NCI-H1436 treated with DMSO at 0.1 percent for 48 hours (cell line): ENCODE measurements at places on chromosomes 16 and 17.

- DNase-seq = no peak
Observed at GRCh38 chr17:58785097-58785496, 29.4 kb downstream of the PPM1E start.

DNA sequence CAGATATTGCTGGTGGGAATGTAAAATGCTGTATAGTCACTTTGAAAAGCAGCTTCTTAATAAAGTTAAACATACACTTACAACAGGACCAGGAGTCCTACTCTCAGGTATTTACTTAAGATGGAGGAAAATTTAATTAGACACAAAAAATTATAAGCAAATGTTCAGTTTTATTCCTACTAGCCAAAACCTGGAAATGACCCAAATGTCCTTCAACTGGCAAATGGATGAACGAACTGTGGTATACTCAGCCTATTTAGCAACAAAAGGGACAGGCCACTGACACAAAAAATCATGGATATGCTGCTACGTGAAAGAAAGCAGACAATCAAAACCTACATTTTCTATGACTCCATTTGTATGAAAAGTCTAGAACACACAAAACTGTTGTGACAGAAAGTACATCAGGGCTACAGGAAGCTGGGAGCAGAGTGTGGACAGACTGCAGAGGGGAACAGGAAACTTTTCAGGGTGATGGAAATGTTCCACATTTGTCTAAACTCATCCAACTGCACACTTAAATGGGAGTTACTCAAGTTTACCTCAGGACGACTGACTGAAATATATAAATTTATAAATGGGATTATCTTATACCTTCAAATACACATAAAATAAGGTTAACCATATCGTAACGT lies 49.3 kb upstream of the MNT start:
- DNase-seq = no peak

DNA sequence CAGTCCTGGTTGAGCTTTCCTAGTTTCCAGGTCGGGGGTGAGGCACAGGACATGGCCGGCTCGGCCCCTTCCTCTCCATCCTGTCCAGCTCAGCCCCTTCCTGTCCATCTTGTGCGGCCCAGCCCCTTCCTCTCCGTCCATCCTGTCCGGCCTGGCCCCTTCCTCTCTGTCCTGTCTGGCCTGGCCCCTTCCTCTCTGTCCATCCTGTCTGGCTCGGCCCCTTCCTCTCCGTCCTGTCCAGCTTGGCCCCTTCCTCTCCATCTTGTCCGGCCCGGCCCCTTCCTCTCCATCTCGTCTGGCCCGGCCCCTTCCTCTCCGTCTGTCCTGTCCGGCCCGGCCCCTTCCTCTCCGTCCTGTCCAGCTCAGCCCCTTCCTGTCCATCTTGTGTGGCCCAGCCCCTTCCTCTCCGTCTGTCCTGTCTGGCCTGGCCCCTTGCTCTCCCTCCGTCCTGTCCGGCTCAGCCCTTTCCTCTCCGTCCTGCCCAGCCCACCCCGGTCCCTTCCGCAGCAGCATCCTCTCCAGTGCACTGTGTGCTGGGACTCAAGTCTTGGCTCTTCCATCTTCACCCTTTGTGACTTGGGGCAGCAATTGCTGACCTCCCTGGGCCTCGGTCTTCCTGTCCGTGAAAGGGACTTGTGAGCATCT lies 5.5 kb upstream of the ZNF750 start:
- DNase-seq = no peak

- no peak for DNase-seq
Observed at GRCh38 chr17:72354071-72354470, 233.3 kb downstream of the SOX9 start.

DNA sequence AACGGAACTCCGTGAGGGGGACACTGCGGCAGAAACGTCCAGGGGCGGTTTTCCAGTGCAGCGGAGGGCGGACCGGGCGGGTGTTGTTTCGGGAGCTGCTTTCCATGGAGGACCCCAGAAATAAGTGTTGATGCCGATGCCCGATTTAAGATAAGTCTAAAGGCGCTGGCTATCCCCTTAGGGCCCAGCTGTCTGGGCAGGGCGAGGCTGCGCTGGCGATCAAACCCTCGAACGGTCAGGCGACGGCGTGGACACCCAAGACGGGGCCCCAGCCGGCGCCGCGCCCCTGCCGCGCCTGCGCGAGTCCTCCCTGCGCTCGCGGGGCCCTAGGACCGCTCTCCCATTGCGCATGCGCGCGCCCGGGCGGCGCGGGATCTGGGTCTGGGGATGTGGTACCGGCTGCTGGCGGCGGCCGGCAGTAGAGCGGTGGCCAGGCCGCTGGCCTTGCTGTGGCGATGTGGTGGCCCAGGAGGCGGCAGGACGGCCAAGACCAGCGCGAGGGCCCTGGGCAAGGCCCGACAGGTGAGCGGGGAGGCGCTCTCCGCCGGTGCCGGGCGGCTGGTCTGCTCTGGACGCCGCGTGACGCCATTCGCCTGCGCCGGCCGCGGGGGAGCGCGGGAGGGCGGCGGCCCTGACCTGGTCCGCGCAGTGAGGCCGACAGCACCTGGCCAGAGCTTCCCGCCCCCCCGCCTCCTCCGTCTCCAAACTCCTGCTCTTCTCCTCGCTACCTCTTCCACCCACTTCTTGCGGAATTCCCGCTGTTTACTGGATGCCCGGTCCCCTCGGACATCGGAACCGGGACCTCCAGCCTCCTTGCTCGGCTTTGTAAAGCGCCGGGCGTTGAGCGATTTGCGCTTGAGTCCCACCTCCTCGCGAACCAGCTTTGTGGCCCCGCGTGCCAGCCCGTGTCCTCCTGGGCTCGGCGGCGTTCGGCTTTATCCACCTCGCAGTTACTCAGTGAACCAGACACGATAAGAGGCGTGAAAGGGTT lies 24.0 kb downstream of the DEF8 start:
- peak; percentile 39 for DNase-seq

GRCh38 chr16:64278196-64278595 lies 843.7 kb downstream of the CDH11 start:
- no peak for DNase-seq

DNA sequence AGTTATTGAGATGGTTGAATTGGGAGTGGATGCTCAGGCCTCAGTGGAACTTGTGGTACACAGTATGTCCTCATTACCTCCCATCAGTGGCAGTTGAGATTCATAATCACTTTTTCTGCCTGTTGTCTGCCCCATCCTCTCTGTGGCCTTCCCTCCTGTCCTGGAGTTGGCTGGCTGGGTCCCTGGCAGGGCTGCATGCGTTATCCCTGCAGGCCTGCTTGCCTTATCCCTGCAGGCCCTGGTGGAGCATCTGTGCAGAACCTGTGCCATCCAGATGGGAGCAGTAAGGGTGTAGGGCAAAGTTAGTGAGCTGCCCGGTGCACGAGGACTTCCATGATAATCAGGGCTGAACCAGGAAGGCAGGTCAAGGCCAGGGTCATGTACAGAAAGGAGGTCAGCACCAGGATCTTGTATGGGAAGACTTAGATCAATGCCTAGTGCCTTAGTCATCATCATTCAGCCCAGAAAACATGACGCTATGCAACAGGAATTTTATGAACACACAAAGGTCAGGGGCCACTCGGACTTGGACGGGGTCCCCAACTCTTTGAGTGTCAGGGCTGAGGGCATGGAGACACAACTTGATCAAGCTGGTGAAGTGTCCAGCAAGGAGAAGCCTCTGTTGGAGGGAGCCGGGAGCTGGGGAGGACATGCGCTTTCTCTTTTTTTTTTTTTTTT lies 47.2 kb downstream of the ABCC1 start:
- no peak for DNase-seq

DNA sequence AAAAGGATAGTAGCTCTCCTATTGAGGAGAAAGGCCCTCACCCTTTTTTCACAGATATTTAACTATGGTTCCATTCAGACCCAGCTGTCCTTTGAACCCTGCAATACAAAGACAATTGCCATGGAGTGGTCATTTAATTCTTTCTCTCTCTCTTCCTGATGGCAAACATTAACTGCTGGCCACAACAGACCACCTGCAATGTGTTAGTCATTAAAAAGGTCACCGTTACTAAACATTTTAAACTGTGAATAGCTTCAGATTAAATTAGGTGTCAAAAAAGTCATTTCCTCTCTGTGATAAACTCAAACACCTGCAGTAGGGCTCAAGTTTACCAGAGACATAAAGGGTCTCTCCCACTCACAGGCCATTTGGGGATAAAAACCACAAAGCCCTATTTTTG lies 697.2 kb downstream of the TOX3 start:
- no peak for DNase-seq
